Cardiac ventricle fibroblast (primary cell): ENCODE measurements at places on chromosomes 12 and 14. TPM values are rescaled to one million over a fixed set of nuclear protein-coding genes. Genes with fewer than 3 reads are reported as not detected.

Gene CATSPERB
- not detected in 2 replicates for total RNA-seq

Gene SLC38A6
- total RNA-seq, result 14.1 and 19.1 TPM in 2 replicates

Gene KRT83
- not detected in 2 replicates for total RNA-seq

Gene IFNG
- not detected in 2 replicates for total RNA-seq

Gene PSMC6
- total RNA-seq, result 61.8 and 69.0 TPM in 2 replicates

Gene AICDA
- not detected in 2 replicates for total RNA-seq

Gene NYNRIN
- total RNA-seq, result 7.6 and 9.5 TPM in 2 replicates

Gene KLRD1
- 0.19 and 0.88 TPM in 2 replicates for total RNA-seq

Gene ACOT4
- 0.69 and 0.73 TPM in 2 replicates for total RNA-seq

Gene SYT1
- 0.12 TPM in 1 of 2 replicates, not detected in the other for total RNA-seq

Gene SLC10A1
- total RNA-seq, result not detected in 2 replicates

Gene ENDOU
- not detected in 2 replicates for total RNA-seq

Gene ACRBP
- total RNA-seq, result 0.10 and 0.31 TPM in 2 replicates

Gene RIPK3
- total RNA-seq, result 1.1 and 2.2 TPM in 2 replicates

Gene CCDC196
- not detected in 2 replicates for total RNA-seq

Gene USP44
- total RNA-seq, result under 0.01 TPM in 1 of 2 replicates, not detected in the other

Gene ARID4A
- 4.9 and 9.1 TPM in 2 replicates for total RNA-seq

Gene MMP14
- total RNA-seq, result 410 and 461 TPM in 2 replicates

Gene SLC2A14
- total RNA-seq, result not detected in 2 replicates

Gene DCN
- 2,110 and 2,484 TPM in 2 replicates for total RNA-seq

Gene SAMD15
- total RNA-seq, result 1.6 and 2.2 TPM in 2 replicates

Gene KRT78
- total RNA-seq, result not detected in 2 replicates

Gene ARID2
- 9.4 and 10.5 TPM in 2 replicates for total RNA-seq
